ENCODE measurements at places on chromosomes 1 and 21.

DNA sequence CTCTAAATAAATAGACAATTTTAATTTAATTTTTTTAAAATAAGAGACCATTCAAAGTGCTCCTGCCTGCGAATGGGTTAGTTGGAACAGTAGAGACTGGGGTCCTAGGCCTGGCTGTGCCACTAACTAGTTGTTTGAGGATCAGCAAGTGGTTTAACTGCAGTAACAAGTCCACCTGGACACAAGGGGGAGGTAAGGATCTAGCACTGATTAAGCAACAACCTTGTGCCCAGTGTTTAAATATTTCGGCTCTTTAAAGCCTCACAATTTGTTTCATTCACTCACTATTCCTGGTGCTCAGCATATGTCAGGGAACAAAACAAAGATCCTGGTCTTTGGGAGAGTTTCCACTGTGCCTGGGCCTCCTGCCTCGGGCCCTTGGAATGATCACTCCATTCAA lies 1.6 kb upstream of the AGT start:
- DNase-seq = no peak

GRCh38 chr1:42431514-42431913 lies 24.3 kb downstream of the ZMYND12 start:
- DNase-seq = no peak

DNA sequence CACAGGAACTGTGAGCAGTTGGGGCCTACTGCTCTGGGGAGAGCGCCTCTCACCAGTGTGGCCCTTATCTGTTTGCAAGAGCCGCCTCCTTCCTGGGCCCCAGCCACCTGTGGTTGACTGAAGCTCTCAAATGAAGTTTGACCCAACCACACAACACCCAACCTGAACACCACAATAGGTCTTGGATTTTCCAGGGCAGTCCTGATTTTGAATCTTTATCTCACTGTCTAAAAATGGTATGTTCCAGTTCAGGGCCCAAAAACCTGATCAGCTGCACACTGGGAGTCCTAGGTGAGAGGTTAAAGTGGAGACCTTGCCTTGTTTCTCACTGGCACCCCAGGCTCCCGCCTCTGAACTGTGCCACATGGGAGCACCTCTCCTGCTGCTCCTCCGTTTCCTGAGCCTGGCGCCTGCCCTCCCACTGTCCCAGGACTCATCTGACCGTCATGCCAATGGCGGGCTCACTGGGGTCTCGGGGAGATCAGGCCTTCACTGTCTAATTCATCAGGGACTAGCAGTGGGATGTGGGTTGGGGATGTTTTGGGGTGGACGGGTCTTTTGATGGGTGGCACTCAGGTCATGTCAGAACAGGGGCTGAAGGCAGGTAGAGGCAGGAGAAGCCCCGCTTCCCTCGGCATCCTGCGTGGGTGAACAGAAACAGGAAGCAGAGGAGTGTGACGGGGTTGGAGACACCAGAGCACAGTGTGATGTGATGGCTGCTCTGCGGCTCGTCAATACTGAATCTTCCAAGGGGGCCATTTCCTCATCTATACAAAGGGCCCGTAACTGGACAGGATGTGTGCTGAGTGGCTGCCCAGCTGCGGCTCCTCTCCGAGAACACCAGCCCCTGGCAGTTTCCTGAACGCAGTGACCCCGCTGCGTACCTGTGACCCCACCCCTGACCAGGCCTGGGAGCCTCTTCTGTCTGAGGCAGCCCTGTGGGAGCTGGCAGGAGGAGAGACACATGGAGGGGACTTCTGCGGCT lies 59.6 kb upstream of the ITPKB start:
- DNase-seq = no peak

DNA sequence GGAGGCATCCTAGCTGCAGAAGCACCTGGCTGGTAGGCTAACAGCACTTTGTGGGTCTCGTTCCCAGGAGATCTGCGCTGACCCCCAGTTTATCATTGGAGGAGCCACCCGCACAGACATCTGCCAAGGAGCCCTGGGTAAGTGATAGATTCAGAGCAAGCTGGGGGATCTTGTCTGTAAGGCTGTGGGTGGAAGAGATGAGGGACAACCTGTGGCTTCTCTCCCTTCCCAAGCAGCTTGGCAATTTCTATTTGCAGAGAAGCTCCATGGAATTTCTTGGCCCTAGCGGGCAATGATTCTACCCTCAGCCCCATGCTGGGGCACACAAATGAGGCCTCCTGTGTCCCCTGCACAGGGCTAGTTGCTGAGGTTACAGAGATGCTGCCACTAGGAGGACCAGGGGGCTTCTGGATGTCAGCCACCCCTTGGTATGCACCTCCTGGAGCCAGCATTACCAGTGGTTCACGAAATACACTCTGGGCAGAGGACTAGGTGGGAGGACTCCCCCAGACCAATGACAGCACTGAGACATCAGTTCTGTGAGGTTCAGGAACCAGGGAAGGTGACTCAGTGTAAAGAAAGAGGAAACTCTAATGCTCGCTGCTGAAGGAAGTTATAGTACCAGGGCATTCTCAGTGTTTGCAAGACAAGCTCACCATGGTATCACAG lies 5.5 kb downstream of the CAPN2 start:
- no peak for DNase-seq

GRCh38 chr1:7526196-7526866 lies 244.8 kb upstream of the VAMP3 start:
- no peak for DNase-seq

DNA sequence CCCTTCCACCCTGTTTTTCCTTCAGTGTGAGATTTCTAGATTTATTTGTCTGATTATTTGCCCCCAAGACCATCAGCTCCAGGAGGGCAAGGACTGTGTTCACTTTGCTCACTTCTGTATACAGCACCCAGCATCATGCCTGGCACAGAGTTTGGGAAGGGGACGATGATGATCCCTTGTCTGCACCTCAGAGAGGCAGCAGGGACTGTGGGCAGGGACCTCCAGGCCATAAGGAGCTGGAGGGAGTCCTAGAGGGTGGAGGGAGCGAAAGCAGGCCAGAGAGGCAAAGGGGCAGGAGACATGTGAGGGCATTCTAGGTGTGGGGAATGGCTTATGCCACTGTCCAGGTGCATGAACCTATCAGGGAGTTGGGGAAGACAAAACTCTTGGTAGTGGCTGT lies 32.8 kb downstream of the H3-3A start:
- no peak for DNase-seq

GRCh38 chr1:192445839-192446489 lies 129.2 kb downstream of the RGS21 start:
- peak; percentile 67 for DNase-seq

- no peak for DNase-seq
Observed at GRCh38 chr1:234675572-234675971, 65.6 kb upstream of the IRF2BP2 start.

GRCh38 chr1:93839307-93839706 lies 39.7 kb downstream of the DNTTIP2 start:
- DNase-seq = no peak

GRCh38 chr1:227929751-227930472 lies 17.8 kb downstream of the WNT9A start:
- no peak for DNase-seq

- no peak for DNase-seq
Observed at GRCh38 chr21:15421947-15422346, 307.8 kb upstream of the USP25 start.

DNA sequence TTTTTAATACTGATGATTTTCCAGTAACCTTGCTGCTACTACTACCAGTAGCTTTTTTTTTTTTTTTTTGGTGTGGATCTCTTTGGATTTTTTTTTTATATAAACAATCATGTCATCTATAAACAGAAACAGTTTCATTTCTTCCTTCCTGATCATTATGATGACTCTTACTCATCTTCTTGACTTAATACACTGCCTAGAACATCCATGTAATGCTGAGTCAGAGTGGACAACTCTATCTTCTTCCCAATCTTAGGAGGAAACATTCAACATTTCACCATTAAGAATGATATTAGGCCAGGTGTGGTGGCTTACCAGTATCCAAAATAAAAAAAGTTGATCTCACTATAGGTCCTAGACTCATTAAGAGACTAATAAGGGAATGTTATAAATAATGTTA lies 69.1 kb downstream of the RUSC1 start:
- no peak for DNase-seq

- no peak for DNase-seq
Observed at GRCh38 chr1:34500451-34500850, 254.4 kb upstream of the GJB5 start.

GRCh38 chr1:32014199-32014947 lies 705 bp downstream of the KHDRBS1 start:
- peak; percentile 59 for DNase-seq

DNA sequence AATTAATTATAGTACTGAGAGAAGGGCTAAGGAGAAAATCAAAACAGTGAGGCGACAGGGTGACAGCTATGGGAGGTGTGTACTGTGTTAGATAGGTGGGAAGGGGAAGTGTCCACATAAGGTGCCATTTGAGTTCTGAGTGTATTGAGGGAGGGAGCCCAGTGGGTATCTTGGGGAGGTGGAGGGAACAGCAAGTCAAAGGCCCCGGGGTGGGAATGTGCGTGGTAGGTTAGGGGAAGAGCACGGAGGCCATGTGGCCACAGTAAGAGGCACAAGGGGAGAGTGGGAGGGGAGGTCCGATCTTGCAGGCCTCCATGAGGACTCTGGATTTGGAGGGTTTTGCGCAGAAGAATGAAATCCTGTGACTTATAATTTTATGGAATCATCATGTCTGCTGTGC lies 3.0 kb upstream of the XKR8 start:
- DNase-seq = no peak

DNA sequence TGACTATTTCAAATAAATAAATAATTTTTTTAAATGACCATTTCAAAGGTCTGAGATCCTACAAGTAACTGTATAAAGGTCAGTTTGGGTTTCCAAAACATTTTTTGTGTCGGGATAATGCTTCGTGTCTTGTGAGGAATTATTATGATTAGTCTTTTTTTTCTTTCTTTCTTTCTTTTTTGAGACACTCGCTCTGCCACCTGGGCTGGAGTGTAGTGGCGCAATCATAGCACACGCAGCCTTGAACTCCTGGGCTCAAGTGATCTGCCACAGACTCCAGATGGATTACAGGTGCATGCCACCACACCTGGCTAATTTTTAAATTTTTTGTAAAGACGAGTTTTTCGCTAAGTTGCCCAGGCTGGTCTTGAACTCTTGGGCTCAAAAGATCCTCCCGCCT lies 1.9 kb upstream of the SDE2 start:
- DNase-seq = no peak

DNA sequence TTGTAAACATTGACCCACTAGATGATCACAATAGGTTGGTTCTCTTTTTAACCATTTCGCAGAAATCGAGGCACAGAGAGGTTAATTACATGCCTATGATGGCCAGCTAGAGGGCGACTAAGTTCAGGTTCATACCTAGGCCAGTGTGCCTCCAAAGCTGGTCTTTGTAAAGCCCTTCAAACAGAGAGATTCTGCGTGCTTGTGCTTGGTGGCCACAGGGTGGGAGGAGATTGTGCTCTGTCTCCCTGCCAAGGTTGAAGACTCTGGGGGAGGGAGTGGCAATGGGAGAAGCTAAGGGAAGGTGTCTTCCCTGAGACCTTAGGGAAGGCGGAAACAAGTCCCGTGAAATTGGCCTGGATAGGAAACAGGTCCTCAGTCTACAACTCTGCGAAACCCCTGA lies 59.1 kb upstream of the RBM15 start:
- peak; percentile 7 for DNase-seq

DNA sequence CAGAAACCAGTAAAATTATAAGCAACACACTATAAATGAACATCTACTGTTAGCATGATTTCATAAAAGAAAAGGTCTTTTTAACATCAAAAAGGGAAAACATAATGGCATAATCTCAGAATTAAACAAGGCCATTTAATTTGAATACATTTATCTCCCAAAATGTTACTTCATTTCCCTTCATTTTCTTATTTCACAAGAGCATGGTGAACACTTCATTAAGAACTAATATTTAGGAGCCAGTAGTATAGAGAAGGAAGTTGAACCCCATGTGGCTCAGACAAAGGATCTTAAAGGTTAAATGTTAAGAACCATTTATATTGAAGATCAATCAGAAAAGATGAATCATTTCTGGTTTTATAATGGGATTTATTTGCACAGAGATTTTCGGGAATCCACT lies 981.7 kb downstream of the TTLL7 start:
- no peak for DNase-seq

DNA sequence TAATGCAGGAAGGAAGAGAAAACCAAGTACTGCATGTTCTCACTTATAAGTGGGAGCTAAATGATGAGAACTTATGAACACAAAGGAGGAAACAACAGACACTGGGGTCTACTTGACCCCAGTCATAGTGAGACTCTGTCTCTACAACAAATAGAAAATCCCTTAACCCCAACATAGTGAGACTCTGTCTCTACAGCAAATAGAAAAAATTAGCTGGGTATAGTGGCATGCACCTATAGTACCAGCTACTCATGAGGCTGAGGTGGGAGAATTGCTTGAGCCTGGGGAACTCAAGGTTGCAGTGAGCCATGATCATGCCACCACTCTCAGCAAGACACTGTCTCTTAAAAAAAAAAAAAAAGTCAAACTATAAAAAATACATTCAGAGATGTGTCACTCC lies 42.7 kb downstream of the GIPC2 start:
- DNase-seq = no peak

GRCh38 chr1:91900562-91900961 lies 14.6 kb upstream of the TGFBR3 start:
- no peak for DNase-seq

- no peak for DNase-seq
Observed at GRCh38 chr1:44851308-44851707, 8.3 kb upstream of the PTCH2 start.

DNA sequence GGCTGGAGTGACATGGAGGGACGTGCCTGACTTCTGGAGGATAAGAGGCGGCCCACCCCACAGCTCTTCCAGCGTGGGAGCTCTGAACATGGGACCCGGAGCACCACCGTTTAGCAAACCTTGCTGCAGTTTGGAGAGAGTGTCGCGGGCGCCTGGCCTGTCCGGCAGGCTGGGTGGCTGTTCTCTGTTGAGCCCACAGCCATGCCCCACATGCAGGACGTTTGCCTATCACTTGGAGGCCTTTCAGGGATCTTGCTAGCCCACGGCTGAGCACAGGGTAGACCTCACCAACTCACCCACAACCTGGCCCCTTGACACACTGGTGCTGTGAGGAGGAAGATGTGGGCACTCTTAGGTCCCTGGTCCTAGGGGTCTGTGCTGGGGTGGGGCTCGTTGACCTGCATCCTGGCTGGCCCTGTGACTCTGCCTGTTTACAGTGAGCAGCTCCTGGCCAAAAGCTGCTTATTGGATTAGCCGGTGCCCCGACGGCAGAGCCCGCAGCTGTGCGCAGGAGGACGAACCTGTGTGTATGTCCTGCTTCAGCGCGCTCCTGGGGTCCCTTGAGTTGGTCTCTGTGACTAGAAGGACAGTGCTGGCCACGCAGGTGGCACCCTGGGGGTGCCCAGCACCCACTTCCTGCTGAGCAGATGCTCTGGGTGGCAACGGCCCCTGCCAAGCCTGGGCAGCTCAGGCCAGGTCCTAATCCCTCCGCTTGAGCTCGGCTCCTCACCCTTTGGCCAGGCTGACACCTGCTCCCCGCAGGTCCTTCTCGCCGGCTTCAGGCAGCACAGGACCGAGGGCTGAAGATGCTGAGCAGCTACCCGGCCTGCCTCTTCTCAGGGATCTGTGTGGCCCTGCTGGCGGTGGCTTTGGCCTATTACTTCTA lies 72.4 kb upstream of the TRAPPC10 start:
- DNase-seq = peak; percentile 47
